ENCODE measurements at places on chromosomes 2 and 18.

GRCh38 chr2:37837628-37838328 lies 87.3 kb upstream of the RMDN2 start:
- DNase-seq = no peak

DNA sequence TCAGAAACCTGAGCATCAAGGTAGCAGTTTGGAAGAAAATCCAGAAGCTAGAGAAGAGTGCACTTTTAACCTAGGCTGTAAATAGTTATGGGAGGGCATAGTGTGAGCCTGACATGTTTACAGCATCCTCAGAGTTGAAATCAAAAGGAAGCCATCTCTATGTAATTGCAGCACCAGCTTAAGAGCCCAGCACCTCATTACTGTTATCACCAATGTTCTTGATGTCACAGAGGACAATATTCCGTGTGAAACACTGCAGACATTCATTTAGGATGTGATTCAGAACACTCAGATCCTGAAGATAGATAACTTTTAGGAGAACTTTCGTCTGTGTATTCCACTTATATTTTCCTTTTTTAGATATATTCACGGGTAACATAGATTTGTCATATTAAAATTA lies 48.1 kb downstream of the FBXO36 start:
- DNase-seq = no peak

DNA sequence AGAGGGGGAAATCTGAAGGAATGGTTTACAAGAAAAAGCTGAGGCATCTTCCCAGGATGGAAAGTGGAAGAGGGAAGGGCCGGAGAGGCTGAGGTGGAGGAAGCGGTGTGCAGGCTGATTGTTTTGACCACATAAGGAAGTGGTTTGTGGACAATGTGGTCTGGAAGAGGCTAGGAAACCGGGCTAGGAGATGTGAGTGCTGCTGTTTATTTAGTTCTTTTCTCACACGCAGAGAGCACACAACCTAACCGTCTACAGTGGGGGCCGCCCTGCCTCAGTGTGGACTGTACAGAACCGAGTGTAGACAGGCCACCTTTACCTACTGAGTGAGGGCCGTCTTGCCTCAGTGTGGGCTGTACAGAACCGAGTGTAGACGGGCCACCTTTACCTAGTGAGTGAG lies 251.7 kb upstream of the PXDN start:
- no peak for DNase-seq

DNA sequence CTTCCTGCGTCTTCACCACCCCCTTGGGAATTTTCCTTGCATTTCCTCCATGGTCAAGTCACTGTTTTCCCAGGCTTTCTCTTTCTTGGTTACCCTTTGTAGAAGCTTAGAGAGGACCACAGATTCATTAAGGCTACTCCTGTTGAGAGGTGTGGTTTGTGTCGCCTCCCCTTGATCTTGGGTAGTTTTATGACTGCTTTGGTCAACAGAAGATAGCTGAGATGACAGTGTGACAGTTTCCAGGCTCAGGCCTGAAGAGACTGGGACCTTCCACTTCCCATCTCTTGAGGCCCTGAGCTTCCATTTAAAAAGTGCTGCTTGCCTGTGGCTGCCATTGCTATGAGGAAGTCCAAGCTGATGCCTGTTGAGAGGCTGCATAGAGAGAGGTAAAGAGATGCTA lies 5.4 kb downstream of the ACOXL start:
- no peak for DNase-seq

DNA sequence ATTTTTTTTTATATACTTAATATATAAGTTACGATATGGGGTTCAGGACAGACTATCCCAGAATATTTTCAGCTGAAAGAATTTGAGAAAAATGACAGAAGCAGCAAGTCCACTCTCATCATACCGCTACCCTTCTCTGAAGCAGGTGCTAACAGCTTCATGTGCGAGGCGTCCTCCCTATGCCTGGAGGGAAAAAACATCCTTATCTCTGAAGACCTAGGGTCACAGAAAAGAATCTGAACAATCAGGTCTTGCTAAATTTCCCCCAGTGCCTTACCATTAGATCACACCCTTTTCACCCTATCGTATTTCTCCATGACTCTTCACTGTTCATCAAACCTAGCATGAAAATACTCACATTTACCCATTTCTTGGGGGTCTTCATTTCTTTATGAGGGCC lies 51.9 kb upstream of the CREB1 start:
- no peak for DNase-seq

DNA sequence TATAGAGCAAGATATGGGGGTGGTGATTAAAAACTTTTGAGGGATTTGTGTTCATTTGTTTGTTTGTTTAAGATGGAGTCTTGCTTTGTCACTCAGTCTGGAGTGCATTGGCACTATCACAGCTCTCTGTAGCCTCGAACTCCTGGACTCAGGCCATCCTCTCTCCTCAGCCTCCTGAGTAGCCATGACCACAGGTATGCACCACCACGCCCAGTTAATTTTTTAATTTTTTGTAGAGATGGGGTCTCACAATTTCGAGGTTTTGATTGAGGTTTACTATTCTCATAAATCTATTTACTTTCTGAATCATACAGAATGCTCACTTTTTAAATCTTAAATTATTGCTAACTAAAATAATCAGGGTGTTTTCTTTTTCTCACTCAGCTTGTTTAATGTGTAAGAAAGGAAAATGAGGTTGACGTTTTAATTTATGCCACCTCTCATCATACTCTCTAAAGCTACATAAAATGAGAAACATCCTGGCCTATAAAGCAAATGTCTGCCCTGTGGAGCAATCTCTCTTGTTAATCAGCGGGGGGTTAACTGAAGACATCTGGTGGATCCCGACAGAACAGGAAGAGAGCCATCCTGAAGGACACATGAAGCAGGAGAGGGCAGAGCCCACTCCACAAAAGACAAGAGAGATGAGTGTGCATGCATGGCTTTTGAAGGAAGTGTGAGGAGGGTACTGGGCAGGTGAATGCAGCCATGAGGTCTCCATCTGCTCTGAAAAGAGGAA lies 589.1 kb upstream of the SLC8A1 start:
- DNase-seq = no peak

GRCh38 chr2:98205889-98206288 lies 118.9 kb downstream of the VWA3B start:
- DNase-seq = no peak

DNA sequence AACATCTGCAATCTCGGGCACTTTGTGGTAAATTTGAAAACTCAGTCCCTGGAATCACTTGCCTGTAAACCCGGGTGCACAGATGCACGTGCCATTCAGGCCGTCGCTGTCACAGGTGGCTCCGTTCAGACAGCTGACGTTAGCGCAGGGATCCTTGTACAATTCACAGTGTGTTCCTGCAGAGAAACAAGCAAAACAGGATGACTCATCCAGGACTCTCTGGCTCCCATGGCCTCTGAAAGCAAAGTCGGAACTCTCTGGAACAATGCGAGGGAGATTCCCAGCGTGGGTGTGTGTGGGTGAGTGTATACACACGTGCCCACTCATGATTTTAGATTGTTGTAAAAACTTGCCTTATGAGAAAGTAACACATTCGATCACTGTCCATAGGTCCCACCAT lies 136.1 kb upstream of the PID1 start:
- no peak for DNase-seq

DNA sequence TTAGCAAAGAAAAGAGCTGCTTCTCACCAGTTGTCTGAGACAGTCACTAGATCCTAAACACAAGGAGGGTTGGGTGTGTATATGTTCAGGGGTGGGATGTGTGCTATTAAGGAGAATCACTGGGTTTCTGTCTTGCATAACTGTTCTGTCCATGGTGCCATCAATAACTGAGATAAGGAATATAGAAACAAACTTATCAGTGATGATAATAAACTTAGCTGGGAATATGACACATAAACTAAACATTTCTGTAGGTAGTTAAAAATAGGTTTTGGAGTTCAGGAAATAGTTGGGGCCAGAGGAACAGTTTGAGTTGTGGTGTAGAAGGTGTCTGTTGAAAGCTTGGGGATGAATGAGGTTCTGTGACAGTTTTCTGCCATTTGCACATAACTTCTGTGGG lies 17.4 kb downstream of the NAPG start:
- no peak for DNase-seq

DNA sequence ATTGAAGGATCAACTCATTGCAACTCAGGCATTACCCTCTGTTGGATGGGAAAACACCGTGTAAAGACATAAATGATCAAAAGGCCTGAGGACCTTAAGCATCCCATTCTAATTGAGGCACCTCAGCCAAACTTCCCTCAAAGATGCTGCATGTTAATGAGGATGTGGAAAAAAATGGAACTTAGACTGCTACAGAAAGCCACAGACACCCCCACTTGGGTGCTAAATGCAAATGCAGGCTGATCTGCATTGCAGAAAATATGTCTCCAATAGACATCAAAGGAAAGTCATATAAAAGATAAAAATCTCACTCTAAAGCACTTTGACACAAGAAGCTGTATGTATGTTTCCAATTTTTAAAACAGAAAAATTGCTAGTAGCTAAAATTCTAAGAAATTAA lies 504.7 kb downstream of the KCNJ3 start:
- DNase-seq = no peak

- DNase-seq = no peak
These were observed 217.9 kb upstream of the RND3 start for GRCh38 chr2:150705357-150705756.

DNA sequence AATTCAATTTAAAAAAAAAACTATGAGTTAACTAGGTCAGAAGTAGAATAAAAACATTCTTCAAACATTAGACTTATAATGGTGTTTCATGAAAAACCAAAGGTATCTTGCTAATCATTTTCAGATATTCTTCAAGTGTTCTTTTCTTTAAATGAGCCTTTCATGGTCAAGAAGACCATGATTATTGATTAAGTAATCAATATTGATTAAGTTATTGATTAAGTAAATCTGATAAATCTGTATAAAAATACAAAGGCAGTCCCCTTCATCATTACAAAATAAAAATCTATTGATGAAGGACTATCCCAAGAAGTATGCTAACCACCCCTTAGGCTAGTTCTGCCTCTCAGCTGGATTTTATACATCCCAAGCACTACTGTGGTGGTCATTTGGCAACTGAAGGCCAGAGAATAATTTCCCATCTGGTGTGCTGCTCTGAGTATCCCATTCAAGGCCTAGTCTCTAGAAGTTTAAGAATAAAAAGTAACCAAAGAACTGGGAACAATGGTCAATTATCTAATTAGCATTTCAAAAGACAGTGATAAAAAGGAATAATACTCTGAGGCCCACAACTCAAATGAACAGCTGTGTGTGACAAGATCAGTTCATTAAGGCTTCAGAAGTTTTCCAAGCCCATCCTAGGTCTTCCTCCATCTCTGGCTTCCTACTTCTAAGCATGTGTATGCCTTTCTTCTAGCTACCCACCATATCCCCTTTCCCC lies 63.5 kb downstream of the TCF4 start:
- no peak for DNase-seq

GRCh38 chr2:7691961-7692656 lies 774.9 kb downstream of the RNF144A start:
- no peak for DNase-seq

- no peak for DNase-seq
These were observed 156.8 kb downstream of the STK39 start for GRCh38 chr2:168090366-168091135.

GRCh38 chr2:120772261-120772660 lies 36.6 kb downstream of the GLI2 start:
- DNase-seq = no peak

GRCh38 chr18:43847164-43848091 lies 570.1 kb upstream of the SYT4 start:
- no peak for DNase-seq
